ENCODE measurements at places on chromosomes 5 and 9.

GRCh38 chr5:74517700-74518099 lies 122.8 kb downstream of the ENC1 start:
- DNase-seq, result no peak

DNA sequence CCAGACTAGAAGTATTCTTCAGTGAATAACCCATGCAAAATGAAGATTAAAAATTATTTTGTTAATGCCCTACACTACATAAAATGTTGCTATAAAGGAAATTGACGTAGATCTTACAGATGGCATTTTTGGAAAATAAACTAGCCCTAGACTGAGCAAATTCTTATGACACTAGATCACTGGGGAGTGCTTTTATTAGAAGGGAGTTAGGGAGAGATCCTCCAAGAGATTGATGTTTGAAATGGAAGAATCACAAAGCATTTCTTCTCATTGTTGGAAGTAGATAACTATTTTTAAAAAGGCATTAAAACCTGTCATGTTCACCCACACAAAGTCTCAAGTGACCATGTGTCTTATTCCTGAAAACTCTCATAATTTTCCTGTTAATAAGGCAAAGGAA lies 351.1 kb upstream of the TLE4 start:
- no peak for DNase-seq

DNA sequence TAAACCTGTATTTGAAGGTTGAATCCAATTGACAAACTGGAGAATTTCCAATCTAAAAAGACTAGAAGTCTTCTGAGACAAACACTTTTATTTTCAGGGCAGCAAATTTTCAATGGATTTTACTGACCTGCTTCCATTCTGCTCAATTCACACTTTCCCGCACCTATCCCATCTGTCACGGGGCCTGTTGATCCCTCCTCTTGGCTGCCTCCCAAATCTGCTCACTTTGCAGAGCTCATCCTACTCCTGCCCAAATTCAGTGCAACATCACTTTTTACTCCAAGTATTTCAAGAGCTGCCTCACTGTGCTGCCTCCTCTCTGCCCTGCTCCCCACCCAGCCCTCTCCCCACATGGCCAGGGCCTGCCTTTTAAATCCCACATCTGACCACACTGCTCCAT lies 35.1 kb downstream of the GOLM1 start:
- no peak for DNase-seq

DNA sequence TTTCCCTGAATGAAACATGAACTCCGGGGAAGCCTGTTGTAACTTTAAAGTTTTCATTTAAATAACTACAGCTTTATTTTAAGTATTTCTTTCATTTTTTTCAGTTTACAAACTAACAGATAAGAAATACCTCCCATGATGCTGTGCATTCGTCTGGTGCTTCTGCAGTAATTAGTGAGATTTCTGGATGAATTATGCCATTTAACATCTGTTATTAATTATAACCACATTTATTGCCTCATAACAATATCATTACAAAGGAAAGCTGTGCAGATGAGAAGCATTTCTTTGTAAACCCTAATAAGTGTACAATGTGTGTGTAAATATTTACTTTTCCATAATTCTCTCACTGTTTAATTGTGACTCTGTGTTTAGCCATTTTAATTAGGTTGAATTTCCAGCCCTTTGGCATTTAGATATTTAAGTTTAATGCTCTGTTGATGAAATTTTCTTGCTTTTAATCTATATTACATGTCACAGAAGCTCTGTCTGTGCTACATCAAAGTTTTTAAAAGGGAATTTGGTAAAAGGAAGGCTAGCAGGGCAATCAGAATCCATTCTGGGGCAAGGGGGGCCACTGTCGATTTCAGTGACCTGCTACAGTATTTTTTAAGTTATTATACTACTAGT lies 418.0 kb downstream of the SPATA31D1 start:
- no peak for DNase-seq

DNA sequence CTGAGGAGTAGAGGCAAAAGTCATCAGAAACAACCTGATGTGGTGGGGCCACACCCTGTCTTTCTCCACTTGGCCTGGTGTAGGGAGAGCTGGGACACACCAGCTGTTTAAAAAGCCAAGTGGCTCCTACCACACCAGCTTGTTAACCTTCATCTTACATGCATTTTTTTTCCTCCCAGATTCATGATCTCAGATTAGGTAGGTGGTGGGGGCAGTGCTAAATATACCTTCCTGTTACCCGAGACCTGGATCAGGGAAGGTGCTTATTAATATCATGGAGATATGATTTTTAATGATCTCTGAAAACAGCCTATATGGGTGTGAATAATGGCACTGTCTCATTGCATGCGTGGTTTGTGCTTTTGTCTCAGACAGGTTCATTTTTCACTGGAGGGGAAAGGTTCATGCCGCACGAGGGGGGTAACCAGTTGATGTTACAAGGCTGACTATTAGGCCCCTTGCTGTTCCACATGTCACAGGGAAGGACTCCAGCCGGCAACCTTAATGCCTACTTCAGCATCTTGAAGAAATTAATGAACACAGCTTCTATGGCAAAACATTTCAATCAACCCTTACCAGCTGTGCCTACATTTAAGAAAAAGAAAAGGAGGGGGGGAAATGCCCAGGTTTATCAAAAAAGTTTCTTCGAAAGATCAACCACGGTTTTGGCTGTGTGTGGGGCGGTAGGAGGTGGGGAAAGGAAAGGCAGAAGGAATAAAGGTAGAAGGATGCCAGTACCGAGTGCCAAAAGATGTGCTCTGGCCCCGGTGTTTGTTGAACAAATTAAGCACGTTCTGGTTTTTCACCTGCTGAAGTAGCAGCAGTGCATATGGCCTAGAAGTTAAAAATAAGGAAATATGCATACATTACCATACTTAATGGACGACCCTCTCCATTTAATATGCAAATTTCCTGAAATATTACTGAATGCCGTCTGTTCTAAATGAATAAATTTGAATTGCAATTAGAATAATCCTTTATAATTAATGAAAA lies 185.4 kb downstream of the EBF1 start:
- no peak for DNase-seq

- no peak for DNase-seq
Observed at GRCh38 chr5:55108661-55109060, 6.2 kb downstream of the GZMA start.

GRCh38 chr5:112254303-112254702 lies 164.8 kb downstream of the EPB41L4A start:
- no peak for DNase-seq

DNA sequence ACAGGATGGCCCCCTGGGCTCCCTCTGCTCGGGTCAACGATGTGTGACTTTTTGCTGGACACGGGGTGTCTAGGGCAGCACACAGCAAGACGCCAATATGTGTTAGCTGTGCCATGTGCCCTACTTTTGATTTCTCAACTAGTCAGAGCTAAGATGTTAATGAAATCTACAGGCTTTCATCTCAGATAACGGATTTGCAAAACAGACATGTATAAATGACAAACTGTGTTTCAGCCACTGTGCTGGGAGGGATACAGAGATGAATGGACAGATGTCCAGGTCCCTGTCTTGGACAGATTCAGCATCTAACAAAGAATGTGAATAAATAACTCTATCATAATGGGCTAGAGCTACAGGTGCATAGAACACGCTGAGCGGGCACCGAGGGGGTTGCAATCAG lies 160.2 kb upstream of the LHFPL2 start:
- DNase-seq, result no peak

Measured in naive B cell (primary cell).